AG04450 (cell line): ENCODE measurements at places on chromosomes 7 and 10.
A peak's percentile ranks its signal among the peaks of the same experiment; 100 is the strongest.

GRCh38 chr10:43316988-43317387 is 50.1 kb upstream of the RASGEF1A start:
- DNase-seq, result no peak

- peak; percentile 61 for DNase-seq
Observed at GRCh38 chr7:107035446-107035845, 9.1 kb upstream of the PRKAR2B start.

DNA sequence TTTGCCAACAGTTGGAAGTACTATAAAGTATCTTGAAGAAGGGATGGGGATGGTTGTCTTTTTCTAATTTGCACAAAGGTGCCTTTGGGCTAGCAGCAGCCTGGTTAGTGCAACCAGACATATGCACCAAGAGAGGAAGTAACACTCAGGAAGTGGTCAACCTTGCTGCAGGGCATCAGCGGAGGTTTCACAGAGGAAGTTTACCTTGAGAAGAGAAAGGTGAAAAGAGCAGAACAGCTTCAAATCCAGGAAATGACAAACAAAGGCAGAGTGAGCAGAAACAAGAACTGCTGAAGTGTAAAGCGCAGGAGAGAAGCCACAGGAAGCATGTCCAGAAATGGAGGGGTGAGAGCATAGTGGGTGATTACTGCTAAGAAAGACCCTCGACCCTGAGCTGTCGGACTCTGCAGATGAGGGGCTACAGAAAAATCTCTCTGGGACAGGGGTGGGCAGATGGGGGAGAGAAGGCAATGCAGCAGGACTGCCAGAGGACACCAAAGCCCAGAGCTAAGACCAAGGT is 66.9 kb downstream of the STK17A start:
- DNase-seq, result no peak

GRCh38 chr7:99155211-99155610 is 11.3 kb upstream of the SMURF1 start:
- DNase-seq, result no peak

DNA sequence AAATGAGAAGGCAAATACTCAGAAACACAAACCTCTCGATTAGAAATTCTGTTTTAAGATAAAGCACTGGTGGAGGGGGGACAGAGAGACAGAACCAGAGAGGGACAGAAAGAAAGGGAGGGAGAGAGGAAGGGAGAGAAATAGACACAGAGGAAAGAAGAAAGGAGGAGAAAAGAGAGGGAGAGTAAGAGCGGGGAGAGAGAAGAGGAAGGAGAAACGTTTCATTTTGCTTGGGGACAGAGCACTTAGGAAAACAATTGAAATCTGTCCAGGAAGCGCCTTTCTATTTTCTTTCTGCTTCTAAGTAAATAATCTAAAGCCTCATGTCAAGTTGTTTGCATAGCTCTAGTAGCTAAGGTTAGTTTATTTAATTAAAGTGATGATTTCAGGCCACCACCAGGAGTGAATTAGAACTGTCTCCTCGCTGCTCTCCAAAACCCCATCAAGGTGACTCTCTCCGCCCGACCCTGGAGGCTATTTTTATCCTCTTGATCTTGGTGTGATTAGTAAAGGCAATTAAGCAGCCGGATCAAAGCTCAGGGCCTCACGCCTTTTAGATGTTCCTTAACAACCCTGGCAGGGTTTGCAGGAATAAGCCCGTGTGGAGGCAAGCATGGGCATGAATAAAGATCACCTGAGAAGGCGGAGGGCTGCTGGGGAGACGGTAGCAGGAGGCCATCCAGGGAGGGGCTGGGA is 73.4 kb upstream of the INSIG1 start:
- DNase-seq, result no peak

DNA sequence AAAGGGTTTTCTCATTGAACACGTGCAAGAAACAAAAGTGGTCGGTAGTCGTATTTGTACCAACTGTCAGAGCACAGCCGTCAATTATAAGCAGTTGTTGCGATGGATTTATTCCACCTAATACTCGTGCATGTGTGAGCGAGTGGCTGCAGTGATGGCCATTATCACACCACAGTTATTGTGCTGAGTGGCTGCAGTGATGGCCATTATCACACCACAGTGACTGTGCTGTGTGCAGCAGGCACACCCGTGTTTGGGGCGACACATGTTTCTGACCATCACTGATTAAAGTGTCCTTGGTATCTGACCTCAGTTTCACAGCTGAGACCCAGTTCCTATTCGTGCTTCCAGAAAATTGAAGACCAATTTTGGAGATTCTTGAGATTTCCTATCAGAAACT is 142.9 kb upstream of the PFKP start:
- no peak for DNase-seq

DNA sequence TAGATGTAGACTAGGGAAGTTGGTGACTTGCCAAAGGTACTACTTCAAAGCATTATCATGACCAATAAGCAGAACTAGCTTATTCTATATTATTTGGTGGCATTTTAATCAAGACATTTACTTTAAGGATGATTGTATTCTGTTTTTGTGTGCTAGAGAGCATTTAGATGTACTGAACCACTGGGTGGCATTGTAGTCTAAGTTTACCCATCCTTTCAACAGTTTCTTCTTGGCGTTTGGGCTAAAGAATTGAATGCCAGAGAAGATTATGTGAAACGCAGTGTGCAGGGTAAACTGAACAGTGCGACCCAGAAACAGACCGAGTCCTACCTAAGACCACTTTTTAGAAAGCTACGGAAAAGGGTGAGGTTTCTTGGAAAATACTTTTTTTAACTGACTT is 26.8 kb downstream of the PRPF18 start:
- DNase-seq, result no peak

DNA sequence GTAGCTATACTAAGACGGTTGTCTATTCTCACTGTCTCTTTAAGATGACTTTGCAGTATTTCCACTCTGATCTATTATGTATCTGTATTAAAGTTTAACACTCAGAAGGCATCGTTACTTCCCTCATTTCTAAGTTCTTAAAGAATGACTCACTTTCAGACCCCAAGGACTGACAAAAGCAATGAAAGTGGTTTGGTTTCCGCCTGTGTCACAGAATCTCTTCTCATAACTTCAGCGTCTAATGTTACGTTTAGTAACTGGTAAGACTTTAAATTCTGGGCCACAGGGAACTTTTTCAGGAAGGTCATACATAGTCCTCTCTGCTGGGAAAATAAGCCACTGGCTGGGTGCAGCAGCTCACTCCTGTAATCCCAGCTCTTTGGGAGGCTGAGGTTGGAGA is 892.0 kb upstream of the AUTS2 start:
- peak; percentile 66 for DNase-seq

DNA sequence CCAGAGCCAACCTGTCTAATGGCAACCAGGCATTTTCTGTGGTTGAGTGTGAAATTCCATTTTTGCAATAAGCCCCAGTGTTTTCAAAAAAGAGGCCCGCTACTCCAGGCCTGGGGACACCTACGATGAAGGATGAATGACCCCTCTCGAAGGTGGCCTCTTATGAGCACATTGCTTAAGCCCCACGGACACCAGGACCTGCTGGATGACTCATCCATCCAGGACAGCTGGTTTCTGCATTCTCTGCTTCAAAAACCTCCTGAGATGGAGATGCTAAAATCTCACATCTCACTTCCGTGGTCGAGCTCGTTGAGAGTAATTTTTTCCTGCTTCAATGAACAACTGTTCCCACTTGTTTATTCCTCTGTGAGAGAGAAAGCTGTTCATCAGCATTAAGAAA is 150.2 kb upstream of the FZD8 start:
- no peak for DNase-seq

GRCh38 chr10:43322331-43322730 is 49.1 kb upstream of the FXYD4 start:
- no peak for DNase-seq

- DNase-seq, result no peak
Observed at GRCh38 chr7:89728481-89728880, 425.8 kb upstream of the STEAP1 start.

GRCh38 chr7:141563956-141564623 is 12.9 kb downstream of the AGK start:
- DNase-seq, result no peak

DNA sequence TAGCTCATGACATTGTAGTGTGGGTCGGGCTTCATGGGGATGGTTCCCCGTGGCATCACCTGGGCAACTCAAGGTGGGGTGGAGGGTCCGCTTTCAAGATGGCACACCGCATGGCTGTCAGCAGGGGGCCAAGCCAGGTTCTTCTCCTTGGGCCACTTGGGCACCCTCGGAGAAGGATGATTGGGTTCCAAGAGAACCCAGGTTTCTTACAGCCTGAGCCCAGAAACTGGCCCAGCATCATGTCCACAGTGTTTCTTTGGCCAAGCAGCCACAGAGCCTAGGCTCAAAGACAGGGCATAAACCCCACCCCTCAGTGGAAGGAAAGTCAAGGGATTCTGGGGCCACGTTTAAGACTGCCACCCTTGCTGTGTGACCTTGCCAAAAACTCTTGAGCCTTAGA is 110.6 kb downstream of the PTPN20 start:
- DNase-seq, result no peak

DNA sequence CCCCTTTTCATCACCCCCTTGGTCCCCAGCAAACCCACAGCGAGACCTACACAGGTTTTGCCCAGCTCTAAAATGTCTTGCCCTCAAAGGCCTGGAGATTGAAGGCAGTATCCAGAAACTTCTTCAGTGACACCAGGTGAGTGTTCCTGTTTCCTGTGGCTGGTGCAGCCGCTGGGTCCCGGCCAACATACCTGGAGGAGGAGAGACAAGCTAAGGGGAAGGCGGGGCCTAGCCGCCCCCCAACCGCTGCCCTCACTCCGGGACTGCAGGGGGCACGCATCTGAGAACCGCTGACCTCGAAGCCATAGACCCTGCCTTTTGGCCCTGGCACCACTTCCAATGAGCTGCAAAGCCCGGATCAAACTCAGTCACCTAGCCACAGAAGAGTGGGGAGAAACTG is 27.0 kb downstream of the OGDHL start:
- DNase-seq, result no peak

DNA sequence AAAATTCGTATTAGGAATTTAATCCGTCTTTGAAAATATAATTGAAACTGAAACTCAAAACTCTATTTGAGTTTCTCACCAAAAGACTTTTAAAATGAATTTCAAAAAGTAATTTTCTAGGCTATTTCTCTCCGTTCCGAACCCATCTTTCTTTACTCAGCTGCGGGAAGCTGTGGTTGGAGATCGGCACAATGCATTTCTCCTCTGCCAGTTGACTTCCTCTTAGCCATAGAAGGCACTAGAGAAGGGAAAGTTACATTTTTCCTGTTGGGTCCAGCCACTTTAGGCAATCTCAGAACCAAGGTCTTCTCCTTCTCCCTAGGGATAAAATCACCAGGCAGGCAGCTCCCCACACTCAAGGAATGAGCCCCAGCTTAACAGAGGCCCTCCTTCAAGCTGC is 133.6 kb upstream of the COL1A2 start:
- DNase-seq, result no peak

- no peak for DNase-seq
Observed at GRCh38 chr7:98974906-98975816, 96.8 kb downstream of the TRRAP start.

GRCh38 chr10:85786401-85786899 is 580.1 kb downstream of the GRID1 start:
- no peak for DNase-seq

- DNase-seq, result peak; percentile 98
Observed at GRCh38 chr7:43572516-43573049, 10.3 kb upstream of the STK17A start.
